ENCODE measurements at places on chromosomes 12 and 14.
A peak's percentile ranks its signal among the peaks of the same experiment; 100 is the strongest.

- DNase-seq, result no peak
Observed at GRCh38 chr14:93803408-93804318, 15.4 kb upstream of the PRIMA1 start.

GRCh38 chr12:58803908-58804307, 116.4 kb downstream of the LRIG3 start:
- peak; percentile 90 for DNase-seq

- no peak for DNase-seq
Observed at GRCh38 chr14:106455026-106455425, 928.6 kb downstream of the TMEM121 start.

- DNase-seq, result peak; percentile 78
Observed at GRCh38 chr14:32252030-32252670, 49.1 kb upstream of the RNU6-8 start.

GRCh38 chr12:57993030-57993429, 51.7 kb downstream of the ATP23 start:
- DNase-seq, result no peak

- peak; percentile 64 for DNase-seq
Observed at GRCh38 chr14:90797451-90797850, 18.8 kb downstream of the TTC7B start.

GRCh38 chr12:70305794-70306193, 60.3 kb upstream of the KCNMB4 start:
- DNase-seq, result peak; percentile 20

DNA sequence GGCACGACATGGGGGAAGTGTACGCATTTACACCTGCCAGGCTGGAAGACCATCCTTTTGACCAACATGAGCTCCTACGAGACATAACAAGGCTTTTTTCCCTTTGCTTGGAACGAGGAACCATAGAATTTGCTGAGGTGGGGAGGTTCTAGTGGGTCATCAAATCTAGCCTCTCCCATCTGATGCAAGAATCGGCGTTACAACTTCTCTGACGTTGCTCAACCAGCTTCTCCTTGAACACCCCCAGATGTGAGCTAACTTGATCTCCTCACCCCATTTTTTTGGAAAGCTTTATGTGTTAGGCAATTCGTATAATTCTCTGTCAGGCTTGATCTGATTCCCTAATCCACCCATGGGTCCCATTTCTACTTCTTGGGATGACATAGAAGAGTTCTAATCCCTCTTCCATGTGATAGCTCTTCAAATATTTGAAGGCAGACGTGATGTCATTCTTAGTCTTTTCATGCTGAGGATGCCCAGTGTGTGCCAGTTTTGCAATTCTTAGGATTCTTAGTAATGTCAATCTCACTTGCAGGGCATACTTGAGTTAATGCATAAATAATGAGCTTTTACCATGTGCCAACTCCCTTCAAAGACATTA, 163.6 kb upstream of the PARP11 start:
- DNase-seq, result no peak

- no peak for DNase-seq
Observed at GRCh38 chr14:68036202-68036601, 216.6 kb downstream of the RAD51B start.

DNA sequence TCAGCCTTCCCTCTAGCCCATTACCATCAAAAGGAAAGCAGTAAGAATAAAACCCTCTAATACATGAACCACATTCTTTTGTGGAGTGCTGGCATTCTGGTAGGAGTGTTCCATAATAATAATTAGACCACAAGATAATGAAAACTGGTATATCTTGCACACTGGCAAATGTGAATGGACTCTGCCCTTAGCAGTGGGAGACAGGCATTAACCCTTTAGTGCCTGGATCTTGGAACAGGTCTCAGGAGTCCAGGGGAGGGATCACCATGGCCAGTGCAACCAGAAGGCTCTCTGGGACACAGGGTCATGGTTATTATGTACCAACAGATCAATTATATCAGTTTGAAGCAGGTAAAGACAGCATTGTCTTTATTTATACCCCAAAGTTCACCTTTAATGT, 387.5 kb upstream of the TMPO start:
- DNase-seq, result no peak

DNA sequence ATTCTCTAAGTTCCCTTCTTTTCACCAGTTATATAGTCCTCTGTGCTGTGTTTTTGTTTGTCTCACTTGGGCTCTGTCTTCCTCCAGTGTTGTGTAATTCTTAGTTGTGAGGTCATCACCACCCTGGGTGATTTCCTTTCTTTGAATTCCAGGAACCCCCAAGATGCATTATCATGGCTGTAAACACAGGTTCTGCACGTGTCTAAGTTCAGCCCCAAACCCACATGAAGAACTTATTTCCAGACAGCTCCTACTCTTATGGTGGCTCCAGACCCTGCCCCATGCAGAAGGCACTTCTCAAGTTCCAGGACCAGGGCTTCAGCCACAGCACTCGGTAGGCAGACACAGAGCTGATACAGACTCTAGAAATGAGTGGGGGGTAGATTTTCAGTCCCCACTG, 560.5 kb downstream of the BCL11B start:
- DNase-seq, result peak; percentile 25

DNA sequence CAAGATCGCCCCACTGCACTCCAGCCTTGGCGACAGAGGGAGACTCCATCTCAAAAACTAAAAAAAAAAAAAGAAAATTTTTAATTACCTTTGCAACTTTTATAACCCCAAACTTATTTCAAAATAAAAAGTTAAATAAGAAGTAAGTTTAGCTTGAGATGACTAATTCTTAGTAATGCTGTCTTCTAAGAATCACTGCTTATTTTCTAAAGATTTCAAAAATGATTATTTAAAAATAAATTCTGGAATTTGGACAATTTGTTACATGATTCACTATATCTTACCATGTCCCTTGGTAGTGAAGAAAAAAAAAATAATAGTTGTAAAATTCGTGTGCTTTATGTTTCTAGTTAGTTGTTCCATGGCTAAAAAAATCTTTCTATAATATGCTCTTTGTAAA, 11.6 kb upstream of the HECTD1 start:
- no peak for DNase-seq

- no peak for DNase-seq
Observed at GRCh38 chr14:68074765-68075381, 255.3 kb downstream of the RAD51B start.

GRCh38 chr12:132238488-132238854, 90.9 kb downstream of the GALNT9 start:
- DNase-seq, result no peak

- no peak for DNase-seq
Observed at GRCh38 chr14:98226411-98226810, 1045.6 kb downstream of the BCL11B start.

GRCh38 chr14:32352631-32353030, 23.5 kb downstream of the AKAP6 start:
- DNase-seq, result peak; percentile 35

DNA sequence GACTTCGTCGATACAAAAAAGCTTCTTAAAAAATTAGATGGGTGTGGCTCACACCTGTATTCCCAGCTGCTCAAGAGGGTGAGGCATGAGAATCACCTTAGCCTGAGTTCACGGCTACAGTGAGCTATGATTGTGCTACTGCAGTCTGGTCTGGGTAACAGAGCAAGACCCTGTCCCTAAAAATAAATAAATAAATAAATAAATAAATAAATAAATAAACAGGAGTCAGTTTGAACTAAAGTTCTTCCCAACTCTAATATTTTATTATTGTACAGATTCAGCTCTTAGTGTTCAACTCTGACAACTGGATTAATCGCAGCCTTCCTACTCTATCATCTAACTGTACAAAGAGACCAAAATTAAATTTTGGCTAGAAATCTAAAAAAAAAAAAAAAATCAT, 12.7 kb upstream of the CLIP1 start:
- no peak for DNase-seq

DNA sequence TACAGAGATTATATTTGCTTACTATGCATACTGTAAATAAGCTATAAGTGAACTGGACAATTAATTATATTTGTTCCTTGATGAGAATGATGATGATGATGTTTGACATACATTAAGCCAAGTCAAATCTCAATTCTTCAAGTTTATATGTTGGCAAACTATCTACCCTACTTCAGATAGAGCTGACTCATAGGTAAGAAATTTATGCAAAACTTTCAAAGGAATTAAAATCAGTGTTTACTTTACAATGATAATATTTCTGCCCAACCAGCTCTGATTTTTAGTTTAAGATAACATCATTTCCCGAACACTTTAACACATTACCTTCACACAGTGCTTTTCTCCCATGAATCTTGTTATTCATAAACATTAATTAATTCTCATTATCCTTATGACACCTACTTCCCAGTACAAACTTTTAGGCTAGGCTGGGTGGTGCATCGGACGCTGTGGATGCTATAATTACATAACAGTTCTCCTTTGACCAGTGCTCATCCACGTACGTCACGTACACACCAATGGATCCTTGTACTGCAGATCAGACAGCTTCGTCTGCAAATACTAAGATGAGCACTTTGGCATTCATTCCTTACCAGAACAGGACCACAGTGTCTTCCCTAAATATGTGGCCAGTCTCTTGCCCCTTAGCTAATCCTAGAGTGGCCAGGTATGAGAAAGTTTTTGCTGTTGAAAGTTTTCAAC, 18.3 kb downstream of the BMP4 start:
- no peak for DNase-seq

GRCh38 chr14:52950410-52950897, 396 bp downstream of the FERMT2 start:
- peak; percentile 36 for DNase-seq

Data from fibroblast of skin of scalp (primary cell).